ENCODE measurements at places on chromosomes 12 and 14.

GRCh38 chr12:69338936-69339335 lies 9.2 kb upstream of the LYZ start:
- no peak for DNase-seq

DNA sequence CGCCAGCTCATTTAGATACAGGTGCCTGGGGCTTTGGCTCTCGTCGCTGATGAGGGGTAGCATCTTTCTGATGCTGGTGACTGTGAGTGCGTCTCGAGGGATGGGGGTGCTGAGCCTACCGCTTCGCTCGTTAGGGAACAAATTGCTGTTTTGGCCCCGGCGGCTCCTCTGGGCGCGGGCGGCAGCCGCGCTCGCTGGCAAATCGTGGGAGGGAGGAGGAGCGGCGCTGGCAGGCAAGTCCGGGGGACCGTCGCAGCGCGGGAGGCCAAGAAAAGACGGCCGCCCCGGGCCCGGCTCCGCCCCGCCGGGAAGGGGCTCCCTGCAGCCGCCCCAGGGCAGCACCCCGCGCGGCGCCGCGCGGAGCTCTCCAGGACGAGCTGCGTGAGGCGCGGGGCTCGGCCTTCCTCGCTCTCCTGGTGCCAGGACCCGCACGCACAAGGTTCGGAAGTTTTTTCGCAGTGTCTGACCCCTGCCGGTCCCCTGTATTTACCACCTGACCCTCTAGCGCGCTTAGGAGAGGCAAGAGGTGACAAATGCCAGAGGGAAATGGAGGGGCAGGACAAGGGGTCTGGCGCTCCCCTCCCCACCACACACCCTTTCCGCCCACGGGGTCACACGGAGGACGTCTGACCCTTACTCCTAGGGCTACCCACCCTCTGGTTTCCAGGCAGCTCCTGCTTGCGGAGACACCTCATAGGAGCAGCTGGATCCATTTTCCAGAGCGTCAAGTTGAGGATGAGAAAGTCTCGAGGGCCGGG lies 899 bp upstream of the KCNH3 start:
- peak; percentile 38 for DNase-seq

DNA sequence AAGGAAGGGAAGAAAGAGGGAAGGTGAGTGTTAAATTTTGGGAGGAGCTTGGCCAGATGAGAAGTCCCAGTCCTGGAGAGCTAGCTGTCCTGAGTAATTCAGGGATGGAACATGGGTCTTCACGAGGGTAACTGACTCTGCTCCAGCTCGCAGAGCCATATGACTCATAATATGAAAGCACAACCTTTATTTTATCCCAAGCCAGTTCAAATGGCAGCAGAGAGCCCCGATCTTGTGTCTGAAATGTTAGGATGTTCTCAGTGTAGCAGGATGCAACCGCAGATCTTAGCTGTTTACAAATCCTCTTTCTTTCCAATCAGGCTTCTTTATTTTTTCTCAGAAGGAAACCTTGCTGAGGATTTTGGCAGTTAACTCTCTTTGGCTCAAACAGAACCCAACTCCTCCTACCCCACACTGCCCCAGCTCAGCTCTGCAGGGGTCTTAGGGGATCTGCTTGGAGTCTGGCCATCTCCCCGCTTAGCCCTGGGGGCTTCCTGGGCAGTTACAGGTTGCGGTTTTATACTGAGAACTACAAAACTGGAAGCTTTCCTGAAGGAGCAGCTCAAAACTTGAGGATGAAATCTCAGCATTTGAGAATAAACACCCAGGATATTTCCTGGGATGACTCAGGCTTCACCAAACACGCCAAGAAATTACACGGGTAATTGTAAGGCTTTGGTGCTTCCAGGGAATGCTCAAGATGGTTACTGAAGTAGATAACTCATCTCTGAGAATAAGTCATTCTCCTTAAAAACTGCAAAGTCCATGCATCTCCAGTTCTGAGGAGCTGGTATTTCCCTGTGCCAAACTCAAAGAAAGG lies 92.5 kb downstream of the VCPKMT start:
- DNase-seq = no peak

- no peak for DNase-seq
These were observed 24.3 kb upstream of the SNAPC1 start for GRCh38 chr14:61737915-61738314.

DNA sequence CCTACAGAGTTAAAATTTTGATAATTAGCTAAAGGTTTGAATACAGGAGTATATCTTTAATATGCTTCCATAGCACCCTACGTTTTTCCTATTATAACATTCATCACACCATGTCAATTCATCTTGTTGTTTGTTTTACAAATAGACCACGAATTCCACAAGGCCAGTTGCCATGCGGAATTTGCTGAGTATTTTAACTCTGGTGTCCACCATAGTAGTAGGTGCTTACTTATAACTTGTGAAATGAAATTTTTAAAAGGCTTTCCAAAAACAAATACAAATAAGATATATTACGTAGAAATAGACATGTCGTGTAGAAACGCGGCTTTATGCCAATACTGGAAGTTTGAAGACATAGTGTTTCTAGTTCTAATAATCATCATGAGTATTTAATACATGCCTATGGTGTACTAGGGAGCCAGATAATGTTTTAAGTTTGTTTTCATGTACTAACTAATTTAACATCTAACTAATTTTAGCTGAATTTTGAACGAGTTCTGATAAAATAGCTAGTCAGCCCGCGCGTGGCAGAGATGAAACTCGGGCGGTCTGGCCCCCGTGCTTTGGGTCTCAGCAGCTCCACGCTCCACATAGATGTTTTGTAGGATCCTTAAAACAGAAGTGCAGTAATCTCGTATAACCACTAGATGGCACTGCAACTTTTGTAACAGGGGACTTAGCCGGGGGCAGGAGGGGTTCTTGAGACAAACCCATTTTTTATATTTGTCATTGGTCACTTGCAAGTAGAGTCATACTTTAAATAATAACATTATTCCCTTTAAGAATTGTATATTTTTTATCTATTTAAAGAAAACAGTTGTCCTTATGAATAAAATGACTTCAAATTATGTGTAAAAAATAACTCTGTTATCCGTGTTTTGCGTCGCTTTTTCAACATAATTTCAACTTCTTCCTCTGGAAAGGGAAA lies 10.2 kb downstream of the CD69 start:
- DNase-seq = peak; percentile 41

GRCh38 chr12:42945927-42946326 lies 356.4 kb upstream of the PRICKLE1 start:
- DNase-seq = no peak

- DNase-seq = no peak
These were observed 34.9 kb upstream of the CERS5 start for GRCh38 chr12:50201987-50202521.

DNA sequence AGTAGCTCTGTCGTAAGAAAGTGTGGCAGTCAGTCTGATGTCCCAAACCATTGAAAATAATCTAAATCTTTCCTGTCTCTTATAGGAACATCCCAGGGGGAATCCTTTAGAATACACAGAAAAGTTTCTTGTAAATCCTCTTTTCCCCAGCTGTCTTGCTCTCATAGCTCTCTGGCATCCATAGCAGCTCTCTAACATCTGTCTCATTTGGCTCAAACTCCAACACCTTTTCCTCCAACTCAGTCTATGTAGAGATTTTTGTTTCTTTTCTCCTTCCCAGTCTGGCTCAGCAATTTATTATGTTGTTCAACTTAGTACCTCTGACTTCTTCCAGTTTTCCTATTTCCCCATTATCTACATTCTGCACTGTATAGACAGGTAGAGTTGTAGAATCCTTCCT lies 84.4 kb upstream of the NEDD1 start:
- no peak for DNase-seq

DNA sequence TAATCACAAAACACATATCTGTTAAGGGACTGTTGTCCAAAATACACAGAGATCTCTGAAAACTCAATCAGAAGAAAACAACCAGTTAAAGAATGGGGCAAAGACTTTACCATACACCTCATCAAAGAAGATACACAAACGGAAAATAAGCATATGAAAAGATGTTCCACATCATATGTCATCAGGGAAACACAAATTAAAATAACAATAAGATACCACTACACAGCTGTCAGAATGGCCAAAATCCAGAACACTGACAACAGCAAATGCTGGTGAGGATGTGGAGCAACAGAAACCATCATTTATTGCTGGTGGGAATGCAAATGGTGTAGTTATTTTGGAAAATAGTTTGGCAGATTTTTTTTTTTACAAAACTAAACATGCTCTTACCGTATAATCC lies 220.5 kb upstream of the FOXN3 start:
- no peak for DNase-seq

DNA sequence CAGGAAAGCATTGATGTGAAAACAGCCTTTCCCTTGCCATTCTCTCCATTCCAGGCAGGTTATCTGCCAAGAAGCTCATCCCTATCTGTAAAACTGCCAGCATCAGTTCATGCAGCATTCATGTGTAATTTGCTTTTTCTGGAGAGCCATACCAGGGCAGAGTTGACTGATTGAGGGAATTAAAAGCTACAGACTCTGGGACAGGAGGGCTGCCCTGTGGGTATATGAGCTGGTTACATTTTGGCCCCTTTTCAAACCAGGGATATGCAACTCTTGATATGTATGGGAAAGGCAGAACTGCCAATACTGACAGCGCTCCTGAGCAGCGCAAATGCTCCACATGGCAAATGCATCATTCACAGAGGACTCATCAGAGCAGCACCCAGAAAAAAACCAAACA lies 53.7 kb downstream of the SYT1 start:
- DNase-seq = no peak

DNA sequence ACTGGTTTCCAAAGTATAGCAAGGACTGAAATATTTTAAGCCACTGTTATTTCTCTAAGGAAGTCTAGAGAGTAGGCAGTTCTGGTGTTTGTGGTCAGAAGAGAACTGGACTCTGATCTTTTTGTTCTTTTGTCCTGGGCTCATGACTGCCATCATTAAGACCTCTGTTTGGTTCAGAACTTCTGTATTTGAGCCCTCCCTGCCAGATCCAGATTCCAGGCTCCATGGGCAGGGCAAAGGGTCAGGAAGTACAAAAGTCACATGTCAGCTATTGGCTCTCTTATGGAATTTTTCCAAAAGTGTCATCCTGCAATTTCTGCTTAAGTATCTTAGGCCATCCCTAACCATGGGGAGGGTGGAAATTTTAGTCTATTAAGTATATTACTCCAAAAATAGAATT lies 6.8 kb downstream of the PIWIL1 start:
- DNase-seq = no peak

- peak; percentile 41 for DNase-seq
These were observed 790 bp downstream of the BTG1 start for GRCh38 chr12:92144631-92145480.

DNA sequence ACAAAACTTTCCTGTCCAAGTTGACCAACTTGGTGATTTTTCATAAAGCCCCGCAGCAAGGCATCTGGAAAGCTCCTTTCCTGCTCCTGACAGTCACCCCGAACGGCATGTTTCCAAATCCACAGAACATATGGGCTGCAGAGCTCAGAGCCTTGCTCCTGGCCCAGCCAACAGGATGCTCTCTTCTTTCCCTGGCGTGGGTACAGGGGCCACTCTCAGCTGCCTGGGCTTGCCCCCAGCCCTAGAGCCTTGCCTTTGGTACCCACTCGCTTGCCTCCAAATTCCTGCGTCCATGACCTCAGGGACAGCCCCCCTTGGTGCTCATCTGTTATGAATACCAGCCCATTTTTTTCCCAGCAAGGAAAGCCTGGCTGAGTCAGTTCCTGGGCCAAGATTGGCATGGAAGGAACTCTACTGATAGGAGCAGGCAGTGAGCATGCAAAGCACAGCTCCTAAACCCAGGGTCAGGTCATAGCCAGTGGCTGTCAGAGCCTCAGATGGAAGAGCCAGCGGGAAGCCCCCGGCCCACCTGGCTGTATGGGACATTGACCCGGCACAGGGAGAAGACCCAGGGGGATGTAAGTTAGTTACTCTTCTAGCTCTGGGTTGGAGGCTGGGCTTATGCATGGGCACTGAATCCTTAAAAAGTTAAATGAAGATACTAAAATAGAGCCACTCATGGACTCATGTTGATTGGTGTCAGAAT lies 105.3 kb upstream of the RTL1 start:
- no peak for DNase-seq

GRCh38 chr12:27772328-27773049 lies 7.5 kb upstream of the KLHL42 start:
- DNase-seq = no peak

DNA sequence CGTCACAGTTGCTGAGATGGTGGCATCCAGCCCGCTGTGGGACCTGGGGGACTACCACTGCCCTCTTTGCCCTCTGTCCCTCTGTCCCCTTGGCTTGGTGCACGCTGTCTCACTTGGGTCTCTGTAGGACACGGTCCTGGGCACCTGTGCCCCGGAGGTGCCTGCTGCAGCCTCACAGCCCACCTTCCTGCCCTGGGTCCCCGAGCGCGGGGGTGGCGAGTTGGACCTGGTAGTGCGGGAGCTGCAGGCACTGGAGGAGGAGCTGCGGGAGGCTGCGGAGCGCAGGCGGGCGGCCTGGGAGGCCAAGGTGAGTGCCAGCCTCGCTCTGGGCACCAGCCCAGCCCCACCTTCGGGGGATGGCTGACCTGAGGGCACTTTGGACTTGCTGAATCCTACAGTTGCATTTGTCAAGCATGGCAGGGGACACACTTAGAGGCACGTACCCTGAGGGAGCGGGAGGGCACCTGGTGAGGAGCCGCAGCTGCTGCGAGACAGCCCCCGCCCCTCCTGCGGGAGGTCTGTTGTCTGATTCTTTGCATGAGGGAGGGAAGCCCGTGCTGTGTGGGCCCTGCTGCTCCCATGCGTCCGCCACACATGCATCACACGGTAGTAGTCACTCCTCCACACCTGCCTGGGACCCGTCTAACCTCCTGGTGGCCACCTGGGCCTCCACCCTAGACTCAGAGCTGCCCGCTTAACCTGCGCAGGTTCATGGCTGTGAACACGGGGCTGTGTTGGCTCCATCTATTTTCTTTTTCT lies 6.8 kb downstream of the TEDC1 start:
- no peak for DNase-seq

DNA sequence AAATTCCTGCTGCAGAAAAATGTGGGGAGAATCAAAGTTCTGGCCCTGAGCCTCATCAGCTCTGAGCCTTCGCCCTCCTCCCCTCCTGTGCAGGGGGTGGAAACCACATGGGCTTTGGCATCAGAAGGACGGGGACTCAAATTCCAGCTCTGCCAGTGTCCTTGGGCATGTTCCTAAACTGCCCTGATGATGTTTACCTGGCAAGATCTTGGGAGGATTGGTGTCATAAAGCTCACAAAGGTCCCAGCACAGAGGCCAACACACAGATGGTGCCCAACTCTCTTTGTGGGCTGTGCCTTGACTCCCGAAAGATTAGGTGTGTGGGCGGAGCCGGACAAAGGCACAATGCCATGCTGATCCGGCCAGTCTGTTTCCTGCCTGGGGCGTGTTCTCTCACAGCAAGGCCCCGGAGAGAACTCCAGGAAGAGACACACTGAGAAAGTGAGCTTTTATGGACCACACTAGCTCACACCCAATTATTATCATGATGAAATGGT lies 20.5 kb upstream of the CLMN start:
- no peak for DNase-seq

GRCh38 chr12:4899364-4899763 lies 10.3 kb upstream of the KCNA1 start:
- no peak for DNase-seq

- no peak for DNase-seq
These were observed 16.5 kb upstream of the IFT81 start for GRCh38 chr12:110107369-110108281.

DNA sequence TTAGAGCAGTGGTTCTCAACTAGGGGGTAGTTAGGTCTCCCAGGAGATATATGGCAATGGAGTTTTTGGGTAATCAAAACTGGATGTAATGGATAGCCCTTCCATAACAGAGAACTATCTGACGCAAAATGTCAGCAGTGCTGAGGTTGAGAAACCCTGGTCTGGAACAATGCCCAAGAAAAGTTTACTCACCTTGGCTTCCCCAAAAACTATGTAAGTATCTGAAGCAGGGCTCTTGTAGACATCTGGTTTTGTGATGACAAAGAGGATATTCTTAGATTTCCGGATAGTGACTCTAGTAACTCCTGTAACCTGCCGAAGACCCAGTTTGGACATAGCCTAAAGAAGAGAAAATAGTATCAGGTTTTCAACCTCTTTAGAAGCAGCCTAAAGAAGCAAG lies 11.8 kb downstream of the NACA start:
- DNase-seq = no peak

Measured in stimulated activated CD4-positive, alpha-beta T cell treated with anti-CD3 and anti-CD28 coated beads, Interleukin-12 subunit alpha, Interleukin-12 subunit beta, amount 100 ng/mL, for 4 hours (primary cell).